SK-N-SH (cell line): ENCODE measurements at places on chromosomes 3 and 15. TPM values are rescaled to one million over a fixed set of nuclear protein-coding genes. Genes with fewer than 3 reads are reported as not detected.

TMEM212 gene
- polyA plus RNA-seq, result not detected in 2 replicates

TAGLN3 gene
- polyA plus RNA-seq, result 19.6 and 24.2 TPM in 2 replicates

COL6A5 gene
- not detected in 2 replicates for polyA plus RNA-seq

SUSD5 gene
- 0.97 and 1.2 TPM in 2 replicates for polyA plus RNA-seq

CCNL1 gene
- 99.8 and 131 TPM in 2 replicates for polyA plus RNA-seq

CORO2B gene
- polyA plus RNA-seq, result 2.3 and 3.6 TPM in 2 replicates

POC1A gene
- polyA plus RNA-seq, result 9.6 and 11.7 TPM in 2 replicates

ZMYND10 gene
- 0.83 and 0.95 TPM in 2 replicates for polyA plus RNA-seq

VIPR1 gene
- not detected in 2 replicates for polyA plus RNA-seq

RHOV gene
- 0.49 and 0.62 TPM in 2 replicates for polyA plus RNA-seq

UQCC5 gene
- 43.8 and 124 TPM in 2 replicates for polyA plus RNA-seq

GOLGA8K gene
- polyA plus RNA-seq, result 0.08 and 0.10 TPM in 2 replicates

DNA sequence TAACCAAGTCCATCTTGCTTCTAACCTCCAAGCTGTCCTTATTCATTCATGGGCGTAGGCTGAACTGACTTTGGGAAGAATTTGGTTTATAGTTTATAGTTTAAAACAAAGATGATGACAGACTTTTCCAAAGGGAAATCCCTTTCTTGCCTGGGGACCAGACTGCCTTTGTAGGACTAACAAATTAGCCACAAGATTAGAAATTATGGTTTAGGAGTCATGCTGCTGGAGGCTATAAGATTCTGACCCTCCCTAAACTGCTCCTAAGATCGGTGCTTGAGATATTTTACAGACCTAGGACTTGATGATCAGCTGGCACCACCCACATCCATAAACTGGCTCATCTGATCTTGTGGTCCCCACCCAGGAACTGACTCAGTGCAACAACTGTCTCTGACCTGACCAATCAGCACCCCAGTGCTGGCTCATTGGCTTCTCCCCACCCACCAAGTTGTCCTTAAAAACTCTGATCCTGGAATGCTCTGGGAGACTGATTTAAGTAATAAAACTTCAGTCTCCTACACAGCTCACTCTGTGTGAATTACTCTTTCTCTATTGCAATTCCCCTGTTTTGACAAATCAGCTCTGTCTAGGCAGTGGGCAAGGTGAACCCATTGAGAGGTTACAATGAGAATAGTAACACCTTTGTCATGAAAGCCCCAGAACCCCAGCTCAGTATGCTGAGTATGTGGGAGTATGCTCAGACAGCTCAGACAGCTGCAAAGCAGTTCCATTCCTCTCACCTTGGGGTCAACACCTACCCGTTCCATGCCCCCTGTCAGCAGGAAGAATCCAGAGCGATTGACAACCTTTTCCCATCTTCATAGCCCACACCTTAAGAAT lies 51.6 kb upstream of the C15orf39 start:
- no peak for DNase-seq
- H3K27me3 ChIP-seq, result no peaks in the 10 kb centered on the region
- H3K36me3 ChIP-seq, result no peaks in the 10 kb centered on the region
- no peak overlapping the region for H3K4me3 ChIP-seq

- no peak overlapping the region for H3K27ac ChIP-seq
- H3K36me3 ChIP-seq, result no peaks in the 10 kb centered on the region
- peak; percentile 68 for DNase-seq
- H3K27me3 ChIP-seq, result no peaks in the 10 kb centered on the region
- H3K4me1 ChIP-seq, result no peaks in the 10 kb centered on the region
Measured at GRCh38 chr3:52339612-52340011, 23.5 kb downstream of the DNAH1 start.

DNA sequence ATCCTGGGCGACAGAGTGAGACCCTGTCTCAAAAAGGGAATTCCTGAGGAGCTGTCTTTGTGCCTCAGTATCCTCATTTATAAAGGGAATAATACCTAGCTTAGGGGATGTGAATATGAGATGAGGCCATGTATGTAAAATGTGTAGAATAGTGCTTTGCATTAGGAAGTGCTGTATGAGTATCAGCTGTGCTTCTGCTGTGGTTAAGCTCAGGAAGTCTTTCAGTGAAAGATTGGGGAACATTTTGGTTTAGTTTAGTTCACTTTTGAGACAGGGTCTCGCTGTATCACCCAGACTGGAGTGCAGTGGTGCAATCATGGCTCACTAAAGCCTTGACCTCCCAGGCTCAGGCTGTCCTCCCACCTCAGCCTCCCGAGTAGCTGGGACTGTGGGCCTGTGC lies 10.6 kb downstream of the THUMPD3 start:
- no peak overlapping the region for H3K4me3 ChIP-seq
- no peak overlapping the region for H3K27ac ChIP-seq
- H3K27me3 ChIP-seq, result no peaks in the 10 kb centered on the region
- no peak for DNase-seq
- no peaks in the 10 kb centered on the region for H3K4me1 ChIP-seq
- H3K36me3 ChIP-seq, result peaks cover 77% of the 10 kb centered on the region

GRCh38 chr3:27568393-27568792 lies 84.2 kb upstream of the SLC4A7 start:
- H3K4me1 ChIP-seq, result peaks cover 8% of the 10 kb centered on the region; the same call in 1 of the 2 replicates
- H3K4me3 ChIP-seq, result no peak overlapping the region
- DNase-seq, result peak; percentile 58
- H3K27ac ChIP-seq, result no peak overlapping the region

- no peaks in the 10 kb centered on the region for H3K27me3 ChIP-seq
- DNase-seq, result no peak
- H3K27ac ChIP-seq, result no peak overlapping the region
Measured at GRCh38 chr15:83504365-83504764, 57.2 kb downstream of the SH3GL3 start.

- H3K4me3 ChIP-seq, result no peak overlapping the region
- no peaks in the 10 kb centered on the region; the same call in 1 of the 2 replicates for H3K27me3 ChIP-seq
- DNase-seq, result no peak
- H3K27ac ChIP-seq, result no peak overlapping the region
Measured at GRCh38 chr15:61700803-61701202, 359.4 kb downstream of the VPS13C start.

DNA sequence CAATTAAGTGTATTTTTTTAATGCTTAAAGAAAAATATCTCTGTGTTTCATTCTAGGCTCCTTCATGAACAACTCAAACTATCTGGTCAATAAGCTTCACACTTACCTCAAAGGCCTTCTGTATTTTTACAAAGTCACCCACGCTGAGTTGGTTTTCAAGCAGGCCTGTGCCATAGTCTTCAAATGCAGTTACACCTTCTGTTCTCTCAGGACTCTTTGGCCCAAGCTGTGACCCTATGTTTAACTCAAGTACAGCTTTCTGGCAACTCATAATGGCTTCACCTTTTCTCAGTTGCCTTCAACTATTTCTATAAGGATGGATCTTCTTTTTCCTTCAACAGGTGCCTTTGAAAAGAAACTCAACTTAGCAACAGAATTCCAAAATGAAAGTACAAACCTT lies 587 bp downstream of the WDR49 start:
- no peak overlapping the region for H3K4me3 ChIP-seq
- no peaks in the 10 kb centered on the region for H3K27me3 ChIP-seq
- H3K4me1 ChIP-seq, result peaks cover 2% of the 10 kb centered on the region; the same call in 1 of the 2 replicates
- H3K27ac ChIP-seq, result no peak overlapping the region
- H3K36me3 ChIP-seq, result no peaks in the 10 kb centered on the region
- no peak for DNase-seq

GRCh38 chr3:122921791-122922651 lies 105.5 kb downstream of the SEMA5B start:
- no peak for DNase-seq
- H3K4me1 ChIP-seq, result no peaks in the 10 kb centered on the region
- no peak overlapping the region for H3K27ac ChIP-seq

- H3K4me3 ChIP-seq, result no peak overlapping the region
- H3K4me1 ChIP-seq, result no peaks in the 10 kb centered on the region
- H3K36me3 ChIP-seq, result peaks cover 6% of the 10 kb centered on the region; the same call in 1 of the 2 replicates
- H3K27me3 ChIP-seq, result no peaks in the 10 kb centered on the region
- no peak for DNase-seq
Measured at GRCh38 chr3:63824309-63824708, 5.2 kb downstream of the C3orf49 start.

- no peaks in the 10 kb centered on the region for H3K4me1 ChIP-seq
- DNase-seq, result no peak
- no peaks in the 10 kb centered on the region for H3K27me3 ChIP-seq
Measured at GRCh38 chr3:175179055-175179454, 319.9 kb downstream of the NAALADL2 start.

- H3K27me3 ChIP-seq, result no peaks in the 10 kb centered on the region
- H3K27ac ChIP-seq, result peak overlapping the region; percentile 96
- DNase-seq, result peak; percentile 60
- H3K4me1 ChIP-seq, result peaks cover 24% of the 10 kb centered on the region
- H3K36me3 ChIP-seq, result no peaks in the 10 kb centered on the region
- H3K4me3 ChIP-seq, result no peak overlapping the region
Measured at GRCh38 chr15:62928242-62928999, 114.1 kb upstream of the TPM1 start.

- H3K27ac ChIP-seq, result no peak overlapping the region
- H3K36me3 ChIP-seq, result no peaks in the 10 kb centered on the region
- peaks cover 7% of the 10 kb centered on the region for H3K4me1 ChIP-seq
- no peaks in the 10 kb centered on the region for H3K27me3 ChIP-seq
- H3K4me3 ChIP-seq, result no peak overlapping the region
- DNase-seq, result no peak
Measured at GRCh38 chr3:76644305-76644675, 395.6 kb upstream of the ROBO2 start.

DNA sequence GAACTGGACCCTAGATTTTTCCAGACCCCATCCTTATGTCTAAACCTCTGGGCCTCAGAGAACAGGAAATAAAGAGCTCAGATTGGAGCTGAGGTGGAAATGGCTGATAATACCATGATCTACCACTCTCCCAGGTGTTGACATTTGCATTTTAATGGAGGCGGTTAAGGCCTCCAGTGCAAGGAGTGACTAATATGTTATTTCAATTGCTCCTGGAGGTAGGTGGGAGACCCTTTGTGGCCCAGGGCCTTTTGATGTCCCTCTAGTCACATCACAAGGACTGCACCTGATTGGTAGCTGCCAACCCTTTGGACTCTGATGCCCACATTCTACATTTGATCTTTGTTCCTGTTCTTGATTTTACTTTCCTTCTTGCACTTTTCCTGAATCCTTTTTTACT lies 9.0 kb upstream of the ADCY5 start:
- H3K27ac ChIP-seq, result no peak overlapping the region
- H3K4me3 ChIP-seq, result no peak overlapping the region
- H3K27me3 ChIP-seq, result peaks cover 36% of the 10 kb centered on the region; the same call in 1 of the 2 replicates
- no peaks in the 10 kb centered on the region for H3K4me1 ChIP-seq
- no peak for DNase-seq

- no peaks in the 10 kb centered on the region for H3K4me1 ChIP-seq
- no peaks in the 10 kb centered on the region for H3K27me3 ChIP-seq
- no peak overlapping the region for H3K4me3 ChIP-seq
- H3K36me3 ChIP-seq, result peaks cover 14% of the 10 kb centered on the region
- no peak overlapping the region for H3K27ac ChIP-seq
Measured at GRCh38 chr3:188403404-188403803, 249.4 kb downstream of the LPP start.

GRCh38 chr3:171165499-171165921 lies 139.0 kb upstream of the SLC2A2 start:
- H3K27me3 ChIP-seq, result no peaks in the 10 kb centered on the region
- H3K4me1 ChIP-seq, result no peaks in the 10 kb centered on the region; the same call in 1 of the 2 replicates

- H3K36me3 ChIP-seq, result peaks cover 38% of the 10 kb centered on the region
- H3K27ac ChIP-seq, result peak overlapping the region; percentile 94
- H3K27me3 ChIP-seq, result no peaks in the 10 kb centered on the region
- H3K4me1 ChIP-seq, result peaks cover 10% of the 10 kb centered on the region
- no peak for DNase-seq
Measured at GRCh38 chr15:48560321-48561051, 85.0 kb downstream of the FBN1 start.

DNA sequence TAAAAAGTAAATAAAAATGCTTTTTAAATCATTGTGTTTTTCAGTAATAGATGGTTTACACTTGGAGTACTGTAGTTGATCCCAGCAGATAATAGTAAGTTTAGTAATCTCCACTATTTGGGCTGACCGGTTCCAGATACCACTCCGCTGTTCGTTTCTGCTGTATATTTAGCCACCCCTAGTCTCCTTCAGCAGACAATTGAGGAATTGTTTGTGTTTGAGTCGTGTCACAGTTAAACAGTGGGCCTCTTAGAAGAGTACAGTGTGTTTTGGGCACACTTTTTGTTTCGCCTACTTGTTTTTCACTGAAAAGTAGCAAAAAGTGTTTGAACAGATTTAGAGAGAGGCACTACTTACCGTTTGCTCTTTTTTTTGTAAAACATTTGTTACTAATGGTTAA lies 33.2 kb downstream of the PAK2 start:
- peak overlapping the region; percentile 13; the same call in 1 of the 2 replicates for H3K27ac ChIP-seq
- no peaks in the 10 kb centered on the region for H3K27me3 ChIP-seq
- no peaks in the 10 kb centered on the region for H3K36me3 ChIP-seq

GRCh38 chr15:23422946-23423708 lies 23.9 kb downstream of the GOLGA6L2 start:
- no peaks in the 10 kb centered on the region for H3K36me3 ChIP-seq
- H3K4me1 ChIP-seq, result no peaks in the 10 kb centered on the region; the same call in 1 of the 2 replicates
- H3K27ac ChIP-seq, result no peak overlapping the region
- no peak overlapping the region for H3K4me3 ChIP-seq
- no peak for DNase-seq
- H3K27me3 ChIP-seq, result peaks cover 23% of the 10 kb centered on the region; the same call in 1 of the 2 replicates

DNA sequence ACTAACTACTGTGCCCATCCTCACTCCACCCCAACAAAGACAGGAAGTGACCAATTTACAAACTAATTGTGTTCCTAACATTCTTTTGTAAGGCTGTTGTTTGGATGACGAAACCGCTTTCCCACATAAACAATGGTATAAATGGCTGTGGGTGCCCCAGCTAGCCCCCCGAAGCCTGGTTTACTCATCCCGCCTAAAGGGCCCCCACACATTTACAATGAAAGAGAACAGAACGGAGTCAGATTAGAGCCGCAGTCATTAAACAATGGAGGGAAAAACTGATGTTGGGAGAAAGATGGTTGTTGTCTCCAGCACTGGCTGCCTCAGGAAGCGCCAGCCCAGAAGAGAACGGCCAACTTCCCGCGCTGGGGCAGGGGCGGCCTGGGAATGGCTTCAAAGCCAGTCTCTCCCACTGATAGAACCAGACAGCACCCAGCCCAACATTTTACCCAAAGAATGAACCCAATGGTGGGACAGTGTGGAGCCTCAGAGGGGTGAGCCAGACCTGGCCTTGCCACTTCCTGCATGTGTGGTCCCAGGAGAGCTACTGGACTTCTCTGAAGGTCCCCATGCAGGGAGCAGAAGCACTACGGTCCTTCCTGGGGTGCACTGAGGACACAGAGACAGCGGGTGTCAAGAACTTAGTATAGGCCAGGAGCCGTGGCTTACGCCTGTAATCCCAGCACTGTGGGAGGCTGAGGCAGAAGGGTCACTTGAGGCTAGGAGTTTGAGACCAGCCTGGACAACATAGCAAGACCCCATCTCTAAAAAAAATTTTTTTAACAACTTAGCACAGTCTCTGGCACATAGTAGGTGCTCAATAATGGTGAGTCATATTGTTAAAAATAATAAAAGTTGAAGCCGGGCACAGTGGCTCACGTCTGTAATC lies 75.8 kb upstream of the GATA2 start:
- DNase-seq, result no peak
- no peak overlapping the region for H3K4me3 ChIP-seq
- no peak overlapping the region for H3K27ac ChIP-seq
- H3K27me3 ChIP-seq, result no peaks in the 10 kb centered on the region
- H3K4me1 ChIP-seq, result no peaks in the 10 kb centered on the region
